ENCODE measurements at places on chromosomes 12 and 14.
A peak's percentile ranks its signal among the peaks of the same experiment; 100 is the strongest.

DNA sequence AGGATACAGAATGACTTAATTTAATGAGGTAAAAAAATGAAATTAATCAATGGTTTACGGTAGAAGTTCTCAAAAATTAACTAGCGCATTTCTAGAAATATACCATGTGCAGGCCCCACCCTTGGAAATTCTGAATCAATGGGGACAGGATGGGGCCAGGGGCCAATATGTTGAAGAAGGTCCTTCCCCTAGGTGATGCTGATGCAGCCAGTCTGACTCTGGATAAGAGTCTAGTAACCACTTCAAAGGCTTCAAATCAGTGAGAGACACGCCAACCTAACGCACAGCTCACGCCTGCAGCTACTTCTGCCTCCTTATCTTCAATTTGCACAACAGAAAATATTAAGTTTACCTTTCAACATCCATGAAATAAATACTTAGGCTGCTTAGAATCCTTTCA is 14.9 kb downstream of the GIT2 start:
- DNase-seq, result no peak

GRCh38 chr14:83974647-83975163 is 1555.2 kb upstream of the FLRT2 start:
- no peak for DNase-seq

- DNase-seq, result peak; percentile 61
These were observed 1.7 kb downstream of the KLHDC2 start for GRCh38 chr14:49769581-49770211.

DNA sequence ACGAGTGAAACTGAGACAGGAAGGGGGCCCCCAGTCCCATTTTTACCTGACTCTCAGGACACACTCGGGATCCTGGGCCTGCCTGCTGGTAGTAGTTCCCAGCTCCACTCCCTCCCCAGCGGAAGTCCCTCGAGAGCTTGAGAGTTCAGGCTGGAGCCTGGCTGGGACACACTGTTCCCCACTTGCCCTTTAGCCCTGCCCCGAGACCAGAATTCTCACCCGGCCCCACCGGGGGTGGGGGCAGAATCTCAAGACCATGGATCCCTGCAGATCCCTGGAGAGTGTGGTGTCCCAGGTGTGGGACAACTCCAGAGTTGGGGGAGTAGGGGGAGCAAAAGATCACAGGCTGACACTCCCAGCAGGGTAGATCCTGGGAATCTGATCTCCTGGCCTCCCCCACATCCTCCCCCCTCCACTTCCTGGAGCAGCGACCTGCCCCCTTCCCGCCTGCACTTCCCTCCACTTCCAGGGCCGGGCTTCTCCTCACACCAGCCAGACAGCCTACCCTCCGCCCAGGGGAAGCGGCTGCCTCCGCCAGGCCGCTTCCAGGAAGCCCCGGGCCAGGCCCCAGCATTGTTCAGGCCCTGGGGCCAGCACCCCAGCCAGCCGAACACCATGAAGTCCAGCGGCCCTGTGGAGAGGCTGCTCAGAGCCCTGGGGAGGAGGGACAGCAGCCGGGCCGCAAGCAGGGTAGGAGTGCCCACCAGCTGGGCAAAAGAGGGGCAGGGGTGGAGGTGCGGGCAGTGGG is at the start of gene TNS2:
Gene TNS2, plus strand, starts transcription at position 495 of the 748 bp plus-strand sequence. Its CDS starts 121 bp downstream, at position 616.
- peak; percentile 84 for DNase-seq

GRCh38 chr14:103949131-103949790 is 6.9 kb upstream of the RD3L start:
- no peak for DNase-seq

- no peak for DNase-seq
These were observed 38.5 kb upstream of the CD163 start for GRCh38 chr12:7542046-7542445.

GRCh38 chr14:104942586-104942985 is 17.9 kb downstream of the PLD4 start:
- DNase-seq, result no peak

GRCh38 chr12:16828891-16829290 is 222.9 kb upstream of the LMO3 start:
- DNase-seq, result no peak

GRCh38 chr14:62745496-62745895 is 299.8 kb downstream of the KCNH5 start:
- no peak for DNase-seq

- no peak for DNase-seq
These were observed 29.1 kb downstream of the SYNE2 start for GRCh38 chr14:63881926-63882325.
